ENCODE measurements at places on chromosomes 6 and 20.

- no peak for DNase-seq
Measured at GRCh38 chr6:145784683-145785082, 29.9 kb downstream of the FBXO30 start.

DNA sequence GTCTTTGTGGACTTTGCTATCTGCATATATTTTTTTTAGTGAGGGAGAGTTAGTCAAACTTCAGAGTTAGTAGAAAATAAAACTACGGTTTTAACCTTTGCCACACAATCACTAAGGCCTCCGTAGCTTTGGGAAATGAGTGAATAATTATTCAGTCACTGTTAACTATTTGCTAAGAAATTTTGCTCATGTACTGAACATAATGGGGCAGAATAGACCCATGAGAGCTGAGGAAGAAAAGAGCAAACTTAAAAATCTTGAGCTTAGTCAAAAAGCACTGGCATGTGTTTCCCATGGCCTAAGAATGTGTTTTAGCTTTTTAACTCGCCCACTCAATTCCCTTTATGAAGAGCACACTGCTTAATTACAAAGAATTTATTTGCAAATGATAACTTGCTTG is 60.4 kb upstream of the SUPT3H start:
- DNase-seq: no peak

DNA sequence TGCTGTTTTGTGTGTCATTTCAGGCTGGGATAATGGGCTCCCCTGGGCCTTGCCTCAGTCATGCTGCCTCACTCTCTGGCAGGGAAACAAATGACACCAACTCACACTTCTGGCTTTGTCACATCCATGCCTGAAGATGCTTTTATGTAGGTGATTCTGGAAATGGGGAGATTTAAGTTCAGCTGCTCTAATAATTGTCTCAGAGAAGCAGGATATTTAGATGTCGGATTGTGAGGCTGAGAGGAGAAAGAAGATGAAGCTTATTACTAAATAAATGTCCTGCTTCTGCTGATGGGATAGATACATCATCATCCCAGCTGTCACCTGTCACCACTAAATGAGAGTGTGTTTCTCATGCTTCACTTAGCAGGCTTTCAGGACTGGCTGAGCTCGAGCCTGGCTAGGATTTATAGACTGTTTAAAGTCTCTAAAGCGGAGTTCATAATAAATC is 480.2 kb upstream of the SPTLC3 start:
- DNase-seq: no peak

DNA sequence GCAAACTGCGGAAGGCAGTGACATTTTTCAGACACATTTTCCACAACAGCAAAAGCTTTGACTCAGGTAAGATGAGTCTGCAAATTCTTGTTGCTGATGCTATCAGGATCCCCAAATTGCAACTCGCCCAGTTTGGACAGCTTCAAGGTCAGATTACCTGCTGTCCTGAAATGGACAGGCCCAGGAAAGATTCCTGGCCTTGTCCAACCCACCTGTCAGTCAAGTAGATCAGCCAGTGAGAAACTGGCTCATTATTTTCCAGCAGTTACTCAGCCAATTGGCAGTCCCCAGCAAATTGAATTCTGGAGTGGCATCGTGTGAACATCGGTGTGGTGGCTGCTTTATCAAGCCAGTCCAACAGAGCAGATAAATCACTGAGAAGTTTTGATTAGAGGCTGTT is 84.5 kb upstream of the SNAP25 start:
- no peak for DNase-seq

DNA sequence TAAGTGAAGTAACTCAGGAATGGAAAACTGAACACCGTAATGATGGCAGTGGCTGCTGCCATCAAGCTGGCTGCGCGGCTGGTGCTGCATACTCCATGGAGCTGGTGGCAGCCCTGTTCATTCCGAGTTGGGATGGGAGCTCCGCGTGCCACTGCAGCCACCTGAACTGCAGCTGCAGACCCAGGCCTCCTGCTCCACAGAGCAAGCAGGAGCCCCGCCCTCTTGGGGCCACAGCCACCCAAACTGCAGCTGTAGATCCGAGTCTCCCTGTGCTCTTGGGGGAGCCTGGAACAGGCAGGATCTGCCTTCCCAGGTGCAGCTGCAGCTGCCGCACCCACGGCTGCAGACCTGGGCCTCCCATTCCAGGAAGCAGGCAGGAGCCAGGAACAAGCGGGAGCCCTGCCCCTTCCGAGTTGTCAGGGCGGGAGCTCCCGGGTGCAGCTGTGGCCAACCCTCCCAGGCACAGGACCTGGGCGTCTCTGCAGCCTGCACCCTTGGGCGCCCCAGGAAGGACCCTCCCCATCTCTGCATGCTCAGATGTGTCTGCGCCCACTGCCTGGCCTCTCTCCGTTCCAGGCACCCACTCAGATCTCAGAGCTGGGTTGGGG is 120.2 kb downstream of the GMPR start:
- DNase-seq: no peak

- no peak for DNase-seq
Measured at GRCh38 chr20:55538261-55538908, 466.9 kb downstream of the CBLN4 start.

- DNase-seq: no peak
Measured at GRCh38 chr20:33566781-33567603, 77.1 kb downstream of the CBFA2T2 start.
